ENCODE measurements at places on chromosomes 3 and 15. TPM values are rescaled to one million over a fixed set of nuclear protein-coding genes. Genes with fewer than 3 reads are reported as not detected.
A peak's percentile ranks its signal among the peaks of the same experiment; 100 is the strongest.

DNA sequence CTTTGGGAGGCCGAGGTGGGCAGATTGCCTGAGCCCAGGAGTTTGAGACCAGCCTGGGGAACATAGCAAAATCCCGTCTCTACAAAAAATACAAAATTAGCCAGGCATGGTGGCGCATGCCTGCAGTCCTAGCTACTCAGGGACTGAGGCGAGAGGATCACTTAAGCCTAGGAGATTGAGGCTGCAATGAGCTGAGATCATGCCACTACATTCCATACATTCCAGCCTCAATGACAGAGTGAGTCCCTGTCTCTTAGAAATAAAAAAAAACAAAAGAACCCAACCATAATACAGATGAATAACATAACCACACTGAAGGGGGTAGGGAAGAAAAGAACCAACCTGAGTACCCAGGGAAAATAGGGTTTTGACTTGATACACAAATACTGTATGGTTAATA, 19.7 kb upstream of the CGNL1 start:
- DNase-seq: no peak

GRCh38 chr3:141840737-141841544, 35.5 kb upstream of the ATP1B3 start:
- no peak for DNase-seq

GRCh38 chr15:39345176-39345575, 235.7 kb upstream of the THBS1 start:
- DNase-seq: no peak

GRCh38 chr3:111589303-111590142, 5.6 kb downstream of the ZBED2 start:
- no peak for DNase-seq

GRCh38 chr3:184145111-184145524, 10.0 kb downstream of the EIF2B5 start:
- no peak for DNase-seq

- no peak for DNase-seq
Measured at GRCh38 chr3:14550651-14551611, 10.8 kb upstream of the GRIP2 start.

- DNase-seq: no peak
Measured at GRCh38 chr3:197847866-197848401, 56.9 kb downstream of the LRCH3 start.

GRCh38 chr3:43316783-43317460, 30.6 kb downstream of the SNRK start:
- no peak for DNase-seq

DNA sequence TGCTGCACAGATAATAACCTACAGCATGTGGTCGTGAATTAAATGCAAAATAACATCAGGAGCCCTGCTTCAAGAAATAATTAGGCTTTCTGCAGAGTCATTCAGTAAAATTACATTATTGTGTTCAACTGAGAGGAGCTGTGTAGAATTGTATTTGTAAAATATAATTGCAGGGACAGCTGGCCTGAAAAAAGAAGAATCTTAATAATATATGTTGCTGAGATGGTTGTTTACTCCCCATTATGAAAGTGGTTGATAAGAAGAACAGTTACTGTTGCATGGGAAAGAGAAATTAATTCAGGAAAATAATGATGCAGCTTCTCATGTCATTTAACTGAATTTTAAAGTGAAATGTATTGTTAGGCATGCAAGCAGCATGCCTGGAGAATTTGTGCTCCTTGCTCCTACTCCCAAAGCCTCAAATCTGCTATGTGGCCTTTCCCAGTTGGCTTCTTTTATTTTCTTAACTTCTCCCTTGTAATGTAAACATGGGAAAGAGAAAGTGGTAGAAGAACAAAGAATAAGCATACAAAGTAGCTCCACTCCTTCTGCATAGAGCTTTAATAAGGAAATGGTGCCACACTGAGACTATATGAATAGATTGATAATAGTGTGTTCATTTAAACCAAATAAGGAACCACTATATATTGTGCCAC, 100.1 kb downstream of the VGLL3 start:
- no peak for DNase-seq

- no peak for DNase-seq
Measured at GRCh38 chr3:29332195-29332637, 51.3 kb downstream of the RBMS3 start.

DNA sequence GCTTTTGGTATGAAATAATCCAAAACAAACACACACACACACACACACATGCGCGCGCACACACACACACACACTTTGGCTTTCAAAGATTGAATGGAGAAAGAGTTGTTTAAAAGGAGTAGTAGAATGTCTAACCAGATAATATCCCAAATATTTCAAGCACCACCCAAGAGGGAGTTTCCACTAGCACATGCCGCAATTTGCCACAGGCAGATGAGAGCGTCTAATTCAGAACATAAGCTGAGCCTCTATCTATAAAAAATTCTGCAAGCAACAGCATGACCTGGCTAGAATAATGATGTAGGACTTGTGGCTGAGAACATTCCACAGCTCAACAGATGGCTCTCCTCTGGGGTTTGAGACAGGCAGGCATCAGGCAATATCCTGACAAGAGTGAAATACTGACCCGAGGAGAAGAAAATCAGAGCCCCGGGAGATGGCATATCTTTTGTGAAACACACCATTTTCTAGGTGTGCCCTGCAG, 302.5 kb upstream of the GADL1 start:
- peak; percentile 77 for DNase-seq

GRCh38 chr3:27485866-27486265, 1.7 kb upstream of the SLC4A7 start:
- no peak for DNase-seq

DNA sequence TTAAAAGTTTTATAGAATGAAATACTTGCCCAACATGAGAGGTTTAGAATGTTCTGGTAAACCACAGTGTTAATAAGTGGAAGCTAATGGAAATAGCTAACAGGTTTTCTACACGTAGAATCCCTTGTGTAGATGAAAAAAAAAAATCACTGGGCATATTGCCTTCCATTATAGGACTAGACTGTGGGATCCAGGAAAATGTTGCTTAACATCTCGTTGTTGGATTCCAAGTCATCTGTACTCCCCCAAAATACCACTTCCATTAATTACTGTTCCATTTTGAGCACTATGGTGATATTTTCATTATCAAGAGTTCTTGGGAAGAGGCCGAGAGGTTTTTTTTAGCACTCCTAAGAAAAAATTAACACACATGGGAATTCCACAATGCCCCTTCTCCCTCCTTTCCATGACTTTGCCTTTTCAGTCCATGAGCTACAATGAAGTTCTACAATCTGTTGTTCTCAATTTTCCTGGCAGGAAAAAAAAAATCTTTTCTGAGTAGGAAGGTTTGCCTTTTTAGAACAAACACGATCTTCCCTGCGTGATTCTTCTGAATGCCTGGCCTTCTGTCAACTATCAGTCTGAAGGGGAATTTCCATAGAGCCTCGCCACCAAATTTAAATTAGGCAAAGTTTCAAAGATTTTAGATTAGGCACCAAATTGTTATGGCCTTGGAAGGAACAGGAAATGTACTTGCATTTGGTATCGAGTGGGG, 74.4 kb upstream of the CTDSPL start:
- DNase-seq: no peak

- no peak for DNase-seq
Measured at GRCh38 chr15:62902821-62903220, 139.7 kb upstream of the TPM1 start.

Gene ARNT2
- 4.9 TPM for total RNA-seq

Gene PODXL2
- total RNA-seq: 1.4 TPM

Gene MINDY2
- 38.2 TPM for total RNA-seq

Gene CNTN3
- 3.4 TPM for total RNA-seq

Gene POLR2M
- 42.6 TPM for total RNA-seq

Gene GLDN
- 8.4 TPM for total RNA-seq

Gene PRR23E
- not detected for total RNA-seq

Gene WNT7A
- not detected for total RNA-seq

Gene PLCL2
- total RNA-seq: 72.9 TPM

Gene FGD5
- 16.5 TPM for total RNA-seq
